ENCODE measurements at places on chromosomes 13 and 19.
A peak's percentile ranks its signal among the peaks of the same experiment; 100 is the strongest.

DNA sequence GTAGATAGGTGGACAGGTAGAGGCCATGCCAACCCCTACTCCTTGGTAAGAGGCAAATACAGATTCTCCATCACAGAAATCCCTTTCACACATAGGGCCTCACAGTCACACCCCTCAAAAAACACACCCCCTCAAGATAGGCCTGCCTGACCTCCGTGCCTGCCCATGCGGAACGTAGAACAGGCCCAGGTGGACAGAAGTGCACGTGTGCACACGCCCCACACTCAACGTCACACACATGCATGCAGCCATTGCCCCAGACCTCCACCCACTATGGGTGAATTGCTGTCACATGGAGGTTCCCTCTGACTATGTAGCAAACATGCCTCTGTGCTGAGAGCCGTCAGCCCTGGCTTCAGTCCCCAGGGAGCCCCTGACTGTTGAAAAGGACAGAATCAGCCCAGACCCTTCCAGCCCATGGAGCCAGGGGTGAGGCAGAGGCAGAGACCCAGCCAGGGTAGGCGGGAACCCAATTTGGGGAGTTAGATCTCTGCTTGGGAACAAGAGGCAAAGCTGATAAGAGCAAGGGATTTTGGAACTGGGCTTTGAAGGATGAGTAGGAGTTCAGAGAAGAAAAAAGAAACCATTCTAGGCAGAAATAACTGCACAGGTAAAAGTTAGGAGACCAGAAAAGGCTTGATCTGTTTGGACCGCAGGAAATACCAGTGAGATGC is 3.1 kb downstream of the ANKRD24 start:
- DNase-seq, result no peak

DNA sequence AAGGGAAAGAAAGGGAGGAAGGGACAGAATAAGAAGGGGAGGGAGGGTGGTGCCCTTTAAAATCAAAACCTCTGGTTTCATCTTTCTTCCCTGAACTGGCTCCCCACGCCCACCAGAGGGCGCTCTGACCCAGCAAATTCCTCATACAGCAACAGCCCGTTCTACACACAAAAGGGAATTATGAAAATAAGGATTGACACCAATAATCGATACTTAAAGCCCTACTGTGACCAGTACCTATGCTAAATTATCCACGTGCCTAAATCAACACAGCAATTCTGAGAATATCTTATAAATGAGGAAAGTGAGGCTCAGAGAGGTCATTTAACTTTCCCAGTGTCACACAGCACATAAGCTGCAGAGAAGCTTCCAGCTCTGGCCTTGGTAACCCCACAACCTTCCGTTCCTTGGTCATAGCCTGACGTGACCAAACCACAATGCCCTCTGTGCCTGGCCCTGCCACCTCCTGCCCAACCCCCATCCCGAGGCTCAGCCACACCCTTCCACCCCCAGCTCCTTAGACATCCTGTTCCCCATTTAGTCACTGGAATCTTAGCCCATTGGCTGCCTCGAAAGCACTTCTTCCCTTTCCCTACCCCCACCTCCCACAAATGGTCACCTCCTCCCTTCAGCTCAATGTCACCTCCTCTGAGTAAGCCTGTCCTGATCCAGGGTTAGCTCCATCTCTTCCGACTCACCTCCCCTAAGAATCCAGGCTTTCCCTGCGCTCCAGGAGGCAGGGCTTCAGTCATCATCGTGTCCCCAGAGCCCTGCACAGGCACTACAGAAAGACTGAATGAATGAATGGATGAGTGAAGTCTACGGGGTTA is 34.2 kb upstream of the PNMA8B start:
- peak; percentile 68 for DNase-seq

DNA sequence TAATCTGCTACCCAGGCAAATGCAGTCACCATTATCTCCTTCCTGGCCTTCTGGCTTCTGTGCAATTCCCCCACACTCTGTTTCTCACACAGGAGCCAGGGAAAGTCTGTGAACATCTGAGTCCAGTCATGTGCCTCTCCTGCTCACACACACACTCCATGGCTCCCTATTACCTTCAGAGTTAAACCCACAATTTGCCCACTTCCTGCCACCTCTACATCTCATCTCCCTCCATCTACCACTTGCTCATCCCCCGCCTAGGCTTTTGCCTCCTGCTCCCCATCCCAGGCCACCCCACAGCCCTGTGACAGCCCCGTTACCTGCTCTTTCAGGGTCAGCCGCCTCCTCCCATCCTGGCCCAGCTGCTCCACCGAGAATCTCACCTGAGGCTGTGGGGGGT is 13.5 kb downstream of the IL12RB1 start:
- DNase-seq, result no peak

DNA sequence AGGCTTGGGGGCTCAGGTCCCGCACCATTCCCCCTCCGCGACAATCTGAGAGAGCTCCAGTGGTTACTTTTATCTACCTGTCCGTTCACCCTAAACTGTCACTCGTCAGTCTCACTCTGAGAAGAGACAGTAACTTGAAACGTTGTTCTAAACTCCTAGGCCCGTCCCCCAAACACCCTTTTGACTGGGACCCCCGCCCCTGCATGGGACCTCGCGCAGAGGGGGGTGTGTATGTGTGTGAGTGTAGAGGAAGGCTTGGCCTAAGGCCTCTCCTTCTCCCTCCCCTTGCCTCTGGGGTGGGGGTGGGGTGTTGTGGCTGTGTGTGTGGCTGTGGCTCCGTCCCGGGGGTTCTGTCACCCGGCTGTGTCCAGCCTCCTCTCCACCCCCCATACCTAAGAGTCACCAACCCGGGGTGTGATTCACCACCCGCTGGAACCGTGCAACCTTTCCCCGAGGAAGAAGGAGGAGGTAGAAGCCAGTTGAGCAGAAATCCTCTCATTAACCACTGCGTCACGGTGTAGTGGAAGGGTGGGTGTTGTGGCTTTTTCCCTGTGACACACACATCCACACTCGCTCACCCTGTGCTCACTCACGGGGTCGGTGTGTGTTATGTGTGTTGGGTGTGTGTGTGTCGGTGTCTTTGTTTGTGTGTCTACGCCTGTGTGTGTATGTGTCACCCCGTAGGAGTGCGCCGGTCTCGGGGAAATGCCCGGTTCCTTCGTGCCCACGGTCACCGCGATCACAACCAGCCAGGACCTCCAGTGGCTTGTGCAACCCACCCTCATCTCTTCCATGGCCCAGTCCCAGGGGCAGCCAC is 2.4 kb downstream of the FOSB start:
- DNase-seq, result no peak

- no peak for DNase-seq
Observed at GRCh38 chr19:37467608-37468090, 405 bp upstream of the ZNF569 start.

DNA sequence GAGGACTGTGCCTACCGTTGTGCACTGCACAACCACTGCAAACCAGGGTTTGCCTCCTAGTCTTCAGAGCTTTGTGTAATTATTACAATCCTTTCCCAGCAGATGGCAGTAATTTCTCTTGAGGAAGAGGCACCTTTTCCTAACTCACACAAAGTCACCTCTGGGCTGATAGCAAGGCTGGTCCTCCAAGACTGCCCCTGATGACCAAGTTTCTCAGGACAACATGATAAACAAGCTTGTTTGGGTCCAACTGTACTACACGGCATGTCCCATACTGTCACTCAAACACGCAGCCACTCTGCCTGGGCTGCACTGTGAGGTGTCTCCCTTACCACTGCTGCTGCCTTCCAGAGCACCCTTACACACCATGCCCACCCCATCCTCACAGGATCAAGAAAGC is 39.3 kb downstream of the RFXAP start:
- peak; percentile 79 for DNase-seq

GRCh38 chr13:63632321-63632720 is 2216.7 kb upstream of the PCDH20 start:
- no peak for DNase-seq

DNA sequence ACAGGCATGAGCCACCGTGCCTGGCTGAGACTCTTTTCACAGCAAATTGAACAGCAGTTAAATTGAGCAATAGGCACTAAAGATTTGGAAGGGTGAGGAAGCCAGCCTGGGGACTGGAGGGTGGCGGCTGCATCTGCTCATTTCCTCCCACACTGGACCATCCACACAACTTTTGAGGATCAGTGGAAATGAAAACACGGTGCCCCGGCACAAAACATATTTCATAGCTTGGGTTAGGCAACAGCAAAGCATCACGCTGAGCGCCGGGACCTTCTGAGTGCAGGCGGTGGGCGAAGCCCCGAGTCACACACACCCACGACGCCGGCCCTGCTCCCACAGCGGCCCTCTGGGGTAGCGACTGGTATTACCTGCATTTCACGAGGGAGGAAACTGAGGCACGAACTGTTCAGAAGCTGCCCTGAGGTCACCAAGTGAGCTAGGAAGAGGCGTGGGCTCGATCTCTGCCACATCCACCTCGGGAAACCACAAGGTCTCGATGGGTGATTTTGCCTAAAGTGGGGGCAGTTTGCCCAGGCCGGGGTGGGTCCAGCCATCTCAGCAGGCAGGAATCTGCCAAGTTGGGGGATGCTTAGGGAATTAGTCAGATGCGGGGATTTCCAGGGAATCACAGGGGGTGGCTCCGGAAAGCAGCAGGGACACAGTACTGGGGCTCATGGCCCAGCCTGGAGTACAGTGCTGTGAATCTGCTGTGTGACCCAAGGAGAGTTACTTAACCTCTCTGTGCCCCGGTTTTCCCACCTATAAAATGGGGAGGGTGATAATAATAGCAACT is 3.5 kb upstream of the SBNO2 start:
- no peak for DNase-seq

DNA sequence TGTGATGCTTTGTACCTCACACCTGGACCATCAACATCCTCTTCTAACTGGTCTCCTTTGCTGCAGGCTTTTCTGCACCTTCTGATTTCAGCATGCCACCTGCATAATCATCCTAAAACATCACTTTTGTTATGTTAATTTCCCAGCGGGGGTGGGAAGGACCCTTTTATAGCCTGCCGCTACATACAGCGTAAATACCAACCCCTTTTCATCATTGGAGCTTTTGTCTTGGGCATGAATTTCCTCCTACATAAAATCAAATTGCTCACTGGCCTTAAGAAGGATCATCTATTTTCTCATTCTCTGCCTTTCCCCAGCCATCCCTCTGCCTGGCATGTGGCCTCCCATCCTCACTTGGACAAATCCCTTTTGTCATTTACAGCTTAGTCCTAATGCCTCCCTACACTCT is 124.7 kb downstream of the RBM26 start:
- DNase-seq, result no peak

GRCh38 chr19:4052993-4053422 is 13.7 kb downstream of the ZBTB7A start:
- peak; percentile 59 for DNase-seq

GRCh38 chr19:40217027-40217810 is 965 bp downstream of the TTC9B start:
- peak; percentile 32 for DNase-seq

- DNase-seq, result no peak
Observed at GRCh38 chr19:2149980-2150793, 1.2 kb downstream of the AP3D1 start.

DNA sequence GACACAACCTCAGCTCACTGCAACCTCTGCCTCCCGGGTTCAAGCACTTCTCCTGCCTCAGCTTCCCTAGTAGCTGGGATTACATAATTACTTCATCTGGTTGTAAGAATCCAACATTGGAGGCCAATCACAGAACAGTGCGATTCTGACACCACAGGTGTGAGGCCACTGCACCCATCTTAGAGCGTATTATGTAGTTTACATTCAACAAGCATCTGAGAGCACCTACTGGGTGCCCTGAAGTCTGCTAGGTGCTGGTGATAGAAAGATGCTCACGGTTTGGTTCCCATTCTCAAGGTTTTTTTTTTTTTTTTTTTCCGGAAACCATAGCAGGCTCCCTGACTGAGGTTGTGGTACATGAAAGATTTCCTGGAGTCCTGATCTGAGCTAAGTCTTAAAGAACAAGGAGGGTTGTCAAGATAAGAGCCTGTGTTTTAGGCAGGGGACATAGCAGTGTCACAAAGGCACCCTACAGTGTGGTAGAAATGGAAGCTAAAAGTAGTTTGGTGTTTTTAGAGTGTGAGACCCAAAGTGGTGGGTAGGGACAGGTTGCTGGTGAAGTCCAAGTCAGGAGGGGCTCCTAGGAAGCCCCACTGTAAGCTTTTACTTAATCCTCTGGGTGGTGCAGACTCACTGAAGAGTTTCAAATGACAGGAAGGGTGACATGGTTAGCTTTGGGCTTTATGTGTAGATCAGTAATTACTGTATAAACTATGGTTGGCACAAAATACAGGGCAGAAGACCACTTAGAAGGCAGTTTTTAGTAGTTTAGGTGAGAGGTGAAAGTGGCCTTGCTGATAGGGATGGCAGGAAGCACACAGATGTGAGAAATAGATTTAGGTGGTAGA is 15.2 kb downstream of the SAE1 start:
- DNase-seq, result no peak

GRCh38 chr13:95292622-95293021 is 8.6 kb downstream of the ABCC4 start:
- no peak for DNase-seq

GRCh38 chr13:43564952-43565351 is 221.8 kb downstream of the ENOX1 start:
- no peak for DNase-seq

DNA sequence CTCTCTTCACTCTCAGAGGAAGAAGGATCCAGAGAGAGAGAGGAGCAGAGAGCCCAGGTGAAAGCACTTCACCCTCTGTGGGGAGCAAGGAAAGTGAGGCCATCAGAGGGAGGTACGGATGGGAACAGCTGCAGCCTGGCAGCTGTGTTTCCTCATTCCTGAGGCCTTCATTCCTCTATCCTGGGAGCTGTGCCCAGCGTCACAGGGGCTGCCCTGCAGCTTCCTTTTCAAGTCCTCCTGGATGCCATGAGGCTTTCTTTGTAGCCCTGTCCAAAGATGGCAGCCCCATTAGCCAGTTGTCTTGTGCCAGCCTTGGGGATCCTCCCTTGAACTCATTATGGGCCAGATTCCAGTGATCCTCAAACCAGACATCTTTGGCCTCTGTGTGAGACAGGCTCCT is 76.8 kb upstream of the PCDH8 start:
- no peak for DNase-seq

- DNase-seq, result no peak
Observed at GRCh38 chr19:41929536-41930071, 1.4 kb upstream of the ERFL start.

- DNase-seq, result no peak
Observed at GRCh38 chr19:14333101-14333871, 48.0 kb upstream of the ADGRE5 start.

DNA sequence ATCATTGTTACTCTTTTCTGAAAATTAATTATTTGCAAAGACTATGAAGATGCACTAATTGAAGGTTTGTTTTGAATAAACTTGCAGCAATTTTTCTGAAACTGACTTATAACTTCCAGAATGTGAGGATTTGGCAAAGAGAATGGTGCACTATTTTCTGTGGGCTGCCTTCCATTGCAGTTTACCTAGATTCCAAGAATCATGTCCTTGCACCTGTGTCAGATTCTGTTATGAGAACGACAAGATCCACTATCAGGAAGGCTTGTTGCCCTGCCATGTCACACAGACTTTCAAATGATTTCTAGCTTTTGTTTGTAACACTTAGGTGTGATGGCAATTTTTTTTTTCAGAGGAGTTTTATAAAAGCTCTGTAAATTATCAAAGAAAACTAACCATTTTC is 5.6 kb upstream of the SLAIN1 start:
- DNase-seq, result no peak
